T-helper 1 cell (primary cell): ENCODE measurements at places on chromosomes 11 and 22.

DNA sequence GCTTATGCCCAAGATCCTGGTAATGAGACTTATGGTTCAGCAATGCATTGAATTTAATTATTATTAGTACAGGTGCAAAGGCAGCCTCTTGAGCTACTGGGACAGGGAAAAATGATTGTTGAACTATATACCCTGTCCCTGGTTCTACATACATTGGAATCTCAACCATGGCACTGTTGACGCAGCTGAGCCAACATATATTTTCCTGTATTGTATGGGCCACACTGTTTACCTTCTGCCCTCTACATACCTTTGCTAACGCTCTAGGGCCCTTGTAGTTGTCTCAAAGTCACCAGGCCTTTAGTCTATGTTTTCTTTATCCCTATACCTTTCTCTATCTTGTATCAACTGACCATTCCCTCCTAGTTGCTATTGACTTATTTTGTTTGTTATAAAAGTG lies 22.6 kb downstream of the KREMEN1 start:
- no peak for DNase-seq

DNA sequence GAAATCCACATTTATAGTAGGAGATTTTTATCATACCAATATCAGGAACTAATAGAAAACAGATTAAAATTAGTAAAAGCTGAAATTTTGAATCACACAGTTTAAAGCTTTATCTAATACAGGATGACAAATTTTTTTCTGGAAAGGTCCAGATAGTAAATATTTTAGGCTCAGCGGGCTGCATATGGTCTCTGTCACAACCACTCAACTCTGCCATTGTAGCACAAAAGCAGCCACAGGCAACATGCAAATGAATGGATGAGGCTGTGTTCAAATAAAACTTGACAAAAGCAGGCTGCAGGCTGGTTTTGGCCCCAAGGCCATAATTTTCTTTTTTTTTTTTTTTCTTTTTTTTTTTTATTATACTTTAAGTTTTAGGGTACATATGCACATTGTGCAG lies 108.2 kb upstream of the CCDC90B start:
- DNase-seq: no peak

DNA sequence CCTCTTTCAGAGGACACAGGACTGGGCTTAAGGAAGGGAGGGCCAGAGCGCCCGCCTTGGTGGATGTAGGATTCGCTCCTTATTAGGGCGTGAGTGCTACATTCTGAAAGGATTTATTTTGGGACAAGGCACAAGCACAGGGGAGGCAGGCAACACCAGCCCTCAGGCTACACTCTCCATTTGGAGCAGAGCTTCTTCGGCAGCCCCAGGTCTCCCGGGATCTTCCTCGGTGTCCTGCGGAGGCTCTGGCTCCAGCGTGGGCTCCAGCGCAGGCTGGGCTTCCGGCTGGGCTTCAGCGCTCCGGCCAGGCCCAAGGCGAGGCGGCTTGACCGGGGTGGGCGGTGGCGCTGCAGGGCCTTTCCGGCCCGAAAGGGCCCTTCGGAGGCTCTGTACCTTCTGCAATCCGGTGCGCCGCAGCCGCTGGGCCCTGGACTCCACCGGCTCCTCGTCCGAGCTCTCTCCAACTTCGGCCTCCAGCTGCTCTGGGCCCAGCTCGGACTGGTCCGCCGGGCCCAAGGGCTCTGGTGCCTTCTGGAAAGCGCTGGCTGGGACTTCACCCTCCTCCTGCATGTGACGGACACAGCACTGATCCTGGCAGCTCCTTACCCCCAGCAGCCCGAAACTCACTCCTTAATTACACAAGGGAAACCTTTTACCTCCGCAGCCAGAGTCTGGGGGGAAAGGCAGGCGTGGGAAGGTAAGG lies 1.1 kb downstream of the CAVIN3 start:
- no peak for DNase-seq

- no peak for DNase-seq
Measured at GRCh38 chr11:86443415-86443814, 68.7 kb downstream of the CCDC81 start.

- no peak for DNase-seq
Measured at GRCh38 chr11:67251841-67252240, 14.4 kb upstream of the GRK2 start.

GRCh38 chr22:44753189-44754042 lies 1.0 kb downstream of the ARHGAP8 start:
- DNase-seq: no peak

GRCh38 chr22:44726439-44726838 lies 24.4 kb downstream of the PRR5 start:
- DNase-seq: no peak

GRCh38 chr11:23976841-23977271 lies 520.0 kb upstream of the LUZP2 start:
- DNase-seq: no peak

- DNase-seq: no peak
Measured at GRCh38 chr11:33329705-33330329, 72.6 kb downstream of the HIPK3 start.

- no peak for DNase-seq
Measured at GRCh38 chr11:71551711-71552110, 3.5 kb downstream of the KRTAP5-9 start.

DNA sequence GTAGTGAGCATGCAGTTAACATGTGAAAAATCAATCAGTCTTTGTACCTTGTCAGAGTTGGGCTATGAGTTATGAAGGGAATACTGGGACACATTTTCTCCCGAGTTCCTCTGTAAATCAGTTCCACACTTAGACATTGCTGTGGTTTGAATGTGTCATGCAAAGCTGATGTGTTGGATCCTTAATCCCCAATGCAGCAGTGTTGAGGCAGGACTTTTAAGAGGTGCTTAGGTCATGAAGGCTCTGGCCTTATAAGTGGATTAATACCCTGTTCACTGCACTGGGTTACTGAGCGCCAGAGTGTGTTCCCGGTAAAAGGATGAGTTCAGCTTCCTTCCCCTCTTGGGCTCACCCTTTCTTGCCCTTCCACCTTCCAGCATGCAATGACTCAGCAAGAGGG lies 742.1 kb upstream of the TENM4 start:
- DNase-seq: no peak

DNA sequence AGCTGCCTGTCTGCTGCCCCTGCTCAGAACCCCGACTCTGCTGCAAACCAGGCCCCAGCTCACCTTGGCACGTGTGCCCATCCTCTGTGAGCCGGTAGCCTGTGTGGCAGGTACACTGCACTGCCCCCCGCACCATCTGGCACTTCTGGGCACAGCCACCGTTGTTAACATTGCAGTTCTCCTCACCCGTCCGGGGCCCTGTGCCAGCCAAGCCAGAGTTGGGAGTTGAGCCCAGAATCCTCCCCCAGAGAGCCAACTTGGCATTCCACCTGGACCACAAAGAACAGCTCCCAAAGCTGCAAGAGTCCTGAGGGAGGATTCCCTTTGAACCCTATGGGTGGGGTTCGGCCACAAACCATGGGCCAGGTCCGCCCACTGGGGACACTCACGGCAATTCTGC lies 22.5 kb downstream of the LRP4 start:
- DNase-seq: no peak

DNA sequence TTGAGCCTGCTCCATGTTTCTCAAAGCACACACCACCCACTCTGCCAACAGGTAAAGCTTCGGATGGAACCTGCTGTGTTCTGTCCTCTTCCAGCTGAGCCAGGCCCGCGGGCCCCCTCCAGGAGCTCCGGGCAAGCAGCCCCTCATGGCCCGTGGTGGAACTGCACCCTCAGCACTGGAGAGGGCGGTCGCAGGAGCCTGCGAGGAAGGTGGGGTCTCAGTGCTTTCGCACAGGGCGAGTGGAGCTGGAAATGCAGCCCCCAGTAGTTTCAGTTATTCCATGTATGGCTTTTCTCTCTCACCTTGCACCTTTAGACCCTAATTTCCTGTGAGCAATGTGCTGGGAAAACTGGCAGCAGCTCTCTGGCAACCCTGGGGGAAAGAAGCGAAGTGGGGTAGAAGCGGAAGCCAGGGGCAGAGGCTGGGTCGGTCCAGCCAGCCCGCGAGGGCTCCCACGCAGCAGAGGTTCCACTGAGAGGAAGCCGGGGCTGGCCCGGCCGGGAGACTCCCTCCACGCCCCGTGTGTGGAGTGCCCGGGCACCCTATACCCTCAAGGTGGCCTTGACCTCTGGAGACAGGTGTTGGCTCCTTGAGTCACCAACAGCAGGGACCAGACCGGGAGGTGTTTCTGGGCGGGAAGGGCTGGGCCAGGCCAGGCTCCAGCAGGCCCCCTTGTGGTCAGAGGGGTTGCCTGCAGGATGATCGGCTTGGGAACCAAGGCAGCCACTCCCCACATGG lies 119.9 kb upstream of the TMEM45B start:
- DNase-seq: peak; percentile 24

- DNase-seq: no peak
Measured at GRCh38 chr11:125250318-125251213, 86.0 kb downstream of the PKNOX2 start.

DNA sequence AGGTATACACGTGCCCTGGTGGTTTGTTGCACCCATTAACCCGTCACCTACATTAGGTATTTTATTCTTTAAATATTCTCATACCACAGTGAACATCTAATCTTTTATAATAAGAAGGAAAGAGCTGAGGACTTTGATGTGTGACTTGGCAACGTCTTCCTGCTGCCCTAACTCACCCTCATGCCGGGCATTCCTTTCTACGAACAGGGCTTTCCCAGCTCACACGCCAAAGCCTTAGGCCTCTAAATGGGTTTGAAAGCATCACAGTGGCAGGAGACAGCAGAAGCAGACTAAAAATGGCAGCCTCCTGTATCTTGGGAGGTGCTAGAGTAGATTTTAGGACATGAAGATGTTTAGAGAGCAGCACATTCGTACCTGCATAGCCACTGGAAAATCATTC lies 52.6 kb downstream of the CLTCL1 start:
- DNase-seq: no peak

GRCh38 chr11:67375320-67376055 lies 2.1 kb upstream of the CLCF1 start:
- no peak for DNase-seq

DNA sequence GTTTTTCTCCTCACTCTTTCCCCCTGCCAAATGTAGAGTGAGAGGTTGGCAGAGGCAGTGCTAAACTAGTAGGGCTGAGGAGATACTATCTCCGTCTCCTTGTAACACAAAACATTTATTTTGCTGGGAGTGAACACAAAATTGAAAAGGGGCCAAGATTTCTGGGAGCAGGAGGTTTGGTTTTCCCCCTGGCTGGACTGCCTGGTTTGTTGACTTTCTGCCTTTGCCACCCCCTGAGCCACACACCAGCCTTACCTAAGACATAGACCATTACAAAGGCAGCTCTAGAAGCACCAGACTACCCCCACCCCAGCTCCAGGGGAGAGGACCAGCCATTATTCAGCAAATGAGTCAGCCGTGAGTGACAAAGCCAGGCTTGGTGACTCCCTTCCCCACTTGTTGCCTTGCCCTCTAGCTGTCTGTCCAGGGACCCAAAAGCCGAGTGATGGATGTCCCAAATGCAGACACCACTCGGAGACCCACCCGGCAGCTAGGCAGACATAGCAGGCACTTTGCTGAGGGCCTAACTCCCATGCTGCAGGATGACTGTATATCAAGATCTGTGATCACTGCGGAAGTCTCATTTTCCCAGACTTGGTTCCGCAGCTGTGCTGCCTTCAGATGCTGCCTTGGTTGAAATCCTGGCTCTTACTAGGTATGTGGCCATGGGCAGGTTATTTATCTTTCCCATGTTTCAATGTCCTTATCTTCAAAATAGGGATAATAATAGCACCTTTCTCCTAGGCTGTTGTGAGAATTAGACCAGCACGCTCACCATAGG lies 17.7 kb upstream of the CDON start:
- no peak for DNase-seq

DNA sequence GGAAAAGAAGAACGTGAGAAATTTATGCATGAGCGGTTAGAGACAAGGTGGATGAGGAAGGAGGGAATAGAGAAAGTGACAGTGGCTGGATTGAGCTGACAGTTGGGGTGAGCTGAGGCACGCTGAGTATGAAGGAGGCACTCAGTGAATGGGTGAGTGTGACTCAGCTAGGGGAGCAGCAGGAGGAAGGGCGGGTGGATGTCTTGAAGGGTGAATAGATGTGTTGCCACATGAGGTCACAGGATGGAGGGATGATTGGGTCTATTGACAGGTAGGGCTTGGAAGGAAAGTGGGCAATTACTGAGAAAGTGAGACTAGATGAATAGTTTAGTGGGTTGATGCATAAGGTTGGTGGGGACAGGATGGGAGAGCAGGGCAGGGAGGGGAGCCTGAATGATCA lies 8.0 kb downstream of the IFITM10 start:
- DNase-seq: no peak
